ENCODE measurements at places on chromosomes 11 and 22.

DNA sequence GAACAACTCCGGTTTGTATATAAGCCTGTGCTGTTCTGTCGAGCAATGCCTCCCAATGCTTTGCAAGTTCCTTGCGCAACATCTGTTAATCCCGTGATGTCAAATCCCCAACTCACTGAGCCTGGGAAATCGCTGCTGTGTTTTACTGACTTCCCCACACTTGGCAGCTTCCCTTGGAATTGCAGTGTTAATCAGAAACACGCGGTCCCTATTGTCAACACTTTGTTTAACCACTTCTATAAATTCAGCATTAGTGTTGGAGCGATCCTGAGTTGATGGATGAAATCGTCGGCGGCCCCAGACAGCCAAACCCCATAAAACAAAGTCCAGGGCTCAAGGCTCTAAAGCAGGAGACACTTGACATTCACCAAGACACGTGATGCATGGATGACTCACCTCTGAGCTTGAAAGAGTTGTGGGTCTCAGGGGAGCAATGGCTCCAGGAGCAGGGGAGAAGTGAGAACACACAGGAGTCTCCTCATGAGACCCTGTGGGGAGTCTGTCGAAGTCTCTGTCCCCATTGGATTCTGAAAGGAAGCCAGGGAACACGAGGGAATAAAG, 555.3 kb downstream of the MIAT start:
- no peak for DNase-seq

GRCh38 chr11:33633251-33634003, 67.2 kb downstream of the C11orf91 start:
- no peak for DNase-seq

GRCh38 chr11:111945198-111945597, 8.1 kb downstream of the DIXDC1 start:
- DNase-seq = no peak

DNA sequence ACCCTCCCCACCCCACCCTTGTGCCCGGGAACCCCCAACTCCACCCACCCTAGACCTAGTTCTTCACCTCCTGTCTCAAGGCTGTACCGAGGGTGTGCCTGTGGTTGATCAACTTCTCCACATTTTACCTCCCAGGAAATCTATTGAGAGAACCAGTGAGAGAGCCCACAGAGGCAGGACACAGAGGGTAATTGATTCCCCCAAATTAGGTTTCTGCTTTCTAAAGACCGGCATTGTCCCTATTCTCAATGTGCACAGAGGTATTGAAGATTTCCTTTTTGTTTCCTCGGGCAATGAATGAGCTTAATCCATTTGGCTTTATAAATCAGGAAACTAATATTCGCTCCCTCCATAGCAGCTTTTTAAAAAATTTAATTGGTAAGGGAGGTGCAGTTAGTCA, 6.0 kb upstream of the LMO1 start:
- no peak for DNase-seq

- no peak for DNase-seq
Observed at GRCh38 chr11:79822766-79823165, 381.9 kb upstream of the TENM4 start.

DNA sequence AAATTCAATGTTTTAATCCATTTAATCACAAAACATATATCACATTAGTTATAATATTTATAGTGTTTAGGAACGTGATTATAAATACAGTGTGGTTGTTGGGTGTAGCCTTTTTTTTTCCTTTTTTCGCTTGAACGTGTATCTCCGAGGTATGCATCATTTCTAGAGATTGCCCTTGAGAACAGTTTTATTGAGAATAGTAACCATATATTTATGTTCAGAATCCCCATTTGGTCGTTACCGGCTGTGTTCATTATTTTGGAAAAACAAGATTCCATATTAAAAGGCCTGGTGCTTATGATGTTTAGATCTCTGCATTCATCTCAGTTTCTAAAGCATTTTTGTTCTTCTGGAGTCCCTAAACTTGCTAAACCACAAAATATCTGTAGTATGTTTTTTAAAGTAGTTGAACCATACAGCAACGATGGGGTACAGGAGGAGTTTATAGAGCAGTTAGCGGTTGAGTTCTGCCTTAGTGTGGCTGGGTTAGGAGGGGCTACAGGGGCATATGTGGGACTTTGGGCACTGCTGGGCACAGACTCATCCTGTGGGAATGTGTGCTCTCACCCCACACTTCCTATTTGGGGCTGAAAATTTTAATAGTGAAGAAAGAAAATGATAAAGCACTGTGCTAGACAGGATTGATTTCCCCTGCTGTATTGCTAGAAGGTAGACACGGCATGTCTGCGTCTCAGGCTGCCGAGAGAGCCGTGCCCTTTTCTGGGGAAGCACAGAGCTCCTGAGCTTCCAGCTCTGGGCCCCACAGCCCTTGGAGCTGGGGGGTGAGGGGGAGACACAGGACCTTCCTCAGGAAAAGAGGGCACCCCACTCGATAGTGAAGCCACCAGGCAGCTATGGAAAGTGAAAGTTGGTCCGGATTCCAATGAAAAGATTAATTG, 81.5 kb upstream of the PPARA start:
- DNase-seq = no peak
